ENCODE measurements at places on chromosomes 13 and 19.

DNA sequence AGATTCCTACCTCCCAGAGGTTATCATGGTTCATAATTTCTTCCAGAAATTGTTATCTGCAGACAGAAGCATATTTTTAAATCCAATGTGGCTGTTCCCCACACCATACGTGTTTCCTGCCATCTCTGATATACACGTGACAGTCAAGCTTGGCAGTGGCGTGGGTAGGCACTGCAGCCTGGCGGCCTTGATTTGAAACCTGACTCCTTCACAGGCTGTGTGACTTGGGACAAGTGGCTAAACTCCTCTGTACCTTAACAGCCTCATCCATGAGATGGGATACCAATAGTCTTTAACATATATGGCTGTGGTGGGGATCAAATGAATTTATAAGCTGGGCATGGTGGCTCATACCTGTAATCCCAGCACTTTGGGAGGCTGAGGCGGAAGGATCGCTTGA lies 33.2 kb downstream of the DPF1 start:
- no peak for DNase-seq

DNA sequence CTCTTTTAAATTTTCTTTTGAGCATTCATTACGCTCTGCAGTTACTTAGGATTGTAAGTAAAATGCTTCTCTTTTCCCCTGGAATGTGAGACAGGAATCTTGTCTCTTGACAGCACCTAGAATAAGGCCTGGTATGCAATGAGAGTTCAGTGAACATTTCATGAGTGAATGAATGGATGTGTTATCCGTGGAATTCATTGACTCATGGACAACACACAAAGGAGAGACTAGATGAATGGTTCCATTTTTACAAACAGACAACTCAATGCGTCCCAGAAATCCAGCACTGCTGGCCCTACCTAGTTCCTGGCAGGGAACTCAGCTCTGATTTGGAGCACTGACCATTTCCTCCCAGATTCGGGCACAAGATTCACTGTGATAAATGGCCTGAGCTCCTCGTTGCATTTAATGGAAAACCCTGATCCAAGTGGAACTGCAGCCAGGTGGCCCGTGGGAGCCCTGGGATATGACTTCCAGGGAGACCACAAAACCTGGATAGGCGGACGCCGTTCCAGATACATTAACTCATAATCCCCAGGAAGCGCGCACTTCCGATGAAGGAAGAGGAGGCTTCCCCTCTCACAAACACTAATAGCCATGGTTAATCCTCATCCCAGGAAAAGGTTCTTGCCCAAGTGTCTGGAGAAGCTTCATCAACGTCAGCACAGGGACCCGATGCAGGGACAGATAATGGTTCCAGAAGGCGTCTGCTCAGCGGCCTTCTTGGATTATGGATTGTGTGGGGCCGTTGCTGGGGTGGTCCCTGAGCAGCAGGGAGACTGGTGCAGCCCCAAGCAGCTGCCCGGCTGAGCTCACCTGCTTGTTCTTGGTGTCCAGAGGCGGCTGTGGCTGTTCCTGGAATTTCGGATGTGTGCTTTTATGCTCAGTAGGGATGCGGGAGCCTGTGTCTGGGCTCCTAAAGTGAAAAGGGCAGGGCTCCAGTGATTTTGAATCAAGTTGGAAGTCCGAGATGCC lies 211.1 kb upstream of the TSHZ3 start:
- DNase-seq: no peak

- DNase-seq: no peak
Measured at GRCh38 chr19:33799476-33799875, 2.8 kb downstream of the KCTD15 start.

DNA sequence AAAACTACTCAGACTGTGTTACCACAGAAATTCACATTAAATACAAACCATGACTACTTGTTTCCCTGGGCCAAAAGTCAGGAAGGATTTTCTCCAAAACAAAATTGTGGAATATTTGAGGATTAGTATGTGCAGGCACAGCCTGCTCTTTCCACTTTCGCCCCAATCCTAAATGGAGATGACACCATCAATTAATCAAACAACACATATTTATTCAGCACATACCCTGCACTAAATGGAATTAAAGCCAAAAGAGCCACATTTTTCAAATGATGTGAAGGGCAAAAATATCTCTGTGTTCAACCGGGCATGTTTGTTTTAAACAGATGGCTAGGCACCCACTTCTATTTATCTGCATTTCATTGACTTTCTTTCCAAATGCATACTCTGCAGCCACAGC lies 523.1 kb downstream of the DCT start:
- DNase-seq: no peak

DNA sequence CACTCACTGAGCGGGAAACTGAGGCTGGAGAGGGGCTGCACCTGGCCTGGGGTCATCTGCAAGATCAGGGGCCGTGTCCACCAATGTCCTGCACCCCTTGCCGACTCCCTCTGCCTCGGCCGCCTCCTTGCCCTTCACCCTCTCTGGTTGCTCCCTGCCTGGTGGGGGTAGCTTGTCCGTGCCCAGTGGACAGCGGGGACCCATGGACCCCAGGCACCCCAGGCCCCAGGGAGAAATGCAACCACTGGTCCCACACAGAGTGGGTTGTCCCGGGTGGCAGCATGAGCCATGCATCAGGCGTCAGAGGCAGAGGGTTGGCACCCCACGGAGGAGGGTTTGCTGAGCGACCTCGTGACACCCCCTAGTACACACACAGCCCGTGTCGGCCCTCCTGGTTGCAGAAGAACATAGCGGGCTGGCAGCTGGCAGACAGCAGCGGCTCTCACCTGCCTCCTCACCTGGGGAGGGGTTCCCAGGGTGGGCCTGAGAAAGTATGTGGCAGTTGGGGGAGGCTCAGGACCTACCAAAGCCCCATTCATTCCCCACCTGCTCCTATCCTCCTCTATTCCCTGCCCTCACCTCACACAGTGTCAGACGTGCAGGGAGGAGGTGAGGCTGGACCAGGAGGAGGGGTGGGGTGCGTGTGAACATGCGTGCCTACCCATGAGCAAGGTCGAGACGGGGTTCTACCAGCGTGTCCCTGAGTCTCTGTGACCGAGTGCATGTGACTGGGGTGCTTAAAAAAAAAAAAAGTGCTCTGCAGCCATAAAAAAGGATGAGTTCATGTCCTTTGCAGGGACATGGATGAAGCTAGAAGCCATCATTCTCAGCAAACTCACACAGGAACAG lies 8.7 kb downstream of the ADAMTSL5 start:
- no peak for DNase-seq

GRCh38 chr13:67106502-67107057 lies 123.6 kb downstream of the PCDH9 start:
- no peak for DNase-seq

GRCh38 chr13:112928972-112929782 lies 39.8 kb upstream of the MCF2L start:
- no peak for DNase-seq

DNA sequence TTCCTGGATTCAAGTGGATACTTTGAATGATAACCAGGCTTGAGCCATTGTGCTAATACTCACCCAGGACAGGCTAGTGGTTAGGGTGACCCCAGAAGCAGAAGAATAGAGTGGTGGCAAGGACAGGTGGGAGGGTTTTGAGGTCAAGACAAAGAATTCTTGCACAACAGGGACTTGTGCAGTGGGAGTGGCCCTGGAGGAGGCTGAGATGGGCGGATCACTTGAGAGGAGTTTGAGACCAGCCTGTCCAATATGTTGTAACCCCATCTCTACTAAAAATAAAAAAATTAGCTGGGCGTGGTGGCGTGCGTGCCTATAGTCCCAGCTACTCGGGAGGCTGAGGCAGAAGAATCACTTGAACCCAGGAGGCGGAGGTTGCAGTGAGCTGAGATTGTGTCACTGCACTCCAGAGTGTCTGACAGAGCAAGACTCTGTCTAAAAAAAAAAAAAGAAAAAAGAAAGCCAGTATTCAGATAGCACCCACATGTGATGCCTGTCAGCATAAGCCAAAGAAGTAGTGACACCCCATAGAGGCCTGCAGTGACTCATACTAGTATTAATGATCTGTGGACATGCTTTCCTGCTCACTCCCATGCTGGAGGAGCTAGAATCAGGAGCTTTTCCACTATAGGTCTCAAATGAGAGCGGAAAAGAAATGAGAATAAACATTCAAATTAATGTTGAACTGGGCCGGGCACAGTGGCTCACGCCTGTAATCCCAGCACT lies 78.7 kb downstream of the RNF17 start:
- no peak for DNase-seq

DNA sequence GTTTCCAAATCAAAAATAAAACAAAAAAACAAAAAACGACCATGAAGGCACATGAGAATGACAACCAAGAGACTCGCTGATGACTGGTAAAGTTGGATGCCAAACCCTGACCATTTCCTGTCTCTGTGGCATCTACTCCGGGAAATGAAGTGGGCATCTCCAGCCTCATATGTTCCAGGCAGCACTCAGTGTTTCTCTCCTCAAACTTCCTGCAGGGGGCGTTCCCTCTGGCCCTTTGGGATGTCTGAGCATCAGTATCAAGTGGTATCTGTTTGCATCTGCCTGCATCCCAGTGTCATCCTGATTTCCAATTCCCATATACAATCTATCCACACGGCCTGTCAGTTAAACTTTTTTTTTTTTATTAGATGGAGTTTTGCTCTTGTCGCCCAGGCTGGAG lies 9.8 kb upstream of the SIGLEC12 start:
- DNase-seq: peak; percentile 45

- no peak for DNase-seq
Measured at GRCh38 chr13:69202996-69203395, 904.6 kb upstream of the ATXN8OS start.

DNA sequence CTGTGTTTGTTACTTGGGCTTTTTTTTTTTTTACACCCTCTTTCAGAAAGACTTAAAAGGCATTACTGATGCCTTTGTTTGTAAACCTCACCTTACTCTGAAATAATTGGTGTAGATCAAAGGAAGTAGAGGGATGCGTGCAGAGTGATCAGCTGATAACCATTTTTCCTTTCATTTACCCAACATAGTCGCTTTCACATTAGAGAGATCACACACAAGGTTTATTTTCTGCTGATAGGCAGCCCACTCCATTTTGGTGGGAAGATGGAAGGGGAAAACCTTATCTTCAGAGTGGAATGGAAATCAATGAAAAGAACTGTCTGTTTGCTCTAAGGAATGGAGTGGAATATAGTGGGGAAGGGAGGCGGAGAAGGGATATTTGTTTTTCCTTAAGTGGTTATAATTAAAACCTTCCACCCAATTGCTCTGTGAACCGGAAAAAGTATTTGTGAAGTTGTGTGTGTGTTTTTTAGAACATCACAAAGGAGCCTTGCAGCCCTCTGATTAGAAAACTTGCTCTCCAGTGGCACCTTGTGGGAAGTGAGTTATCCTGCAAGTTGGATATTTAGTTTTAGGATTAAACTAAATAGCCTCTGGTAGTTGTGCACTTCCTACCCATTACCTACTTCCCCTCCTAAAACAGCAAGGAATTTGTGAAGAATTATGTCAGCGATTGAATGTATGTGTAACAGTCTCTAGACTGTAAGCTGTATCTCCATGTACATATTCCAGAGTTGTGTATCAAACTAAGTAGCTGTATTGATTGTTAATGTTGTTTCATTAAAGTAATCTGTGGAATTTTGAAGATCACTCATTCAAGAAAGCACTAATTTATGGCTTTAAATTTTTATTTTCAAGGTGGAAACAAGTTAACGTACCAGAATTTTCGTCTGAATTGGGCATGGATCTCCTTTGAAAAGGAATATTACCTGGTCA lies 76.8 kb downstream of the FREM2 start:
- DNase-seq: no peak

GRCh38 chr19:1901940-1902404 lies 3.2 kb upstream of the ADAT3 start:
- no peak for DNase-seq

- DNase-seq: no peak
Measured at GRCh38 chr19:51219307-51219706, 5.6 kb upstream of the CD33 start.

DNA sequence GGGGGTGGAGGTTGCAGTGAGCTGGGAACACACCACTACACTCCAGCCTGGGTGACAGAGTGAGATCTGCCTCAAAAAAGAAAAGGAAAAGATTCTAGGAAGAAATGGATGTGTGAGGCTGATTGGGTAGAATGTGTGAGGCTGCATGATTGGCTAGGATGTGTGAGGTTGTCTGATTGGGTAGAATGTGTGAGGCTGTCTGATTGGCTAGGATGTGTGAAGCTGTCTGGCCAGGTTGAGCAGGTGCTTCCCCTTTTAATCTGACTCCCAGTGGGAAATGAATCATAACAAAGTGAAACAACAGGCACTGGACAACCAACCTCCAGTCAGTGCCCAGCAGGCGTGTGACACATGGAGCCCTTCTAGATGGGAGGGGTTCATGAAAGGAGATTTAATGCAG lies 14.7 kb downstream of the C13orf46 start:
- no peak for DNase-seq

- no peak for DNase-seq
Measured at GRCh38 chr13:83752141-83752540, 130.1 kb downstream of the SLITRK1 start.

DNA sequence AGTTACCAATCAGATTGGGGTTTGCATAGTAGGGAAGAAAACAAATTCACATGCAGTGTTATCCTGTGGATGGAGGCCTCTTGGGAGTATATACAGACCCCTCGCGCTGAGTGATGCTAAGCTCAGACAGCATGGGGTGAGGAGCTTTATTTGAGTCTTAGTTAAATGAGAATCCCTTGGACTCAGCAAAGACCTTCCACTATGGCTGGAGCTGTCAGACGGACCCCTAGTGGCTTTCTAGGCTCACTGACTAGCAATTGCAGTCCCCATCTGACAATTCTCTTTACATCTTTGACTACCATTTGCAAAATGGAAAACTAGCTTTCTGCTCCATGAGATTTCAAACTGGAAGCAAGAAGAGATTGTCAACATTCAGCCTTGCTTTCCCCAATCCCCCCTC lies 90.4 kb downstream of the STOML3 start:
- DNase-seq: no peak

DNA sequence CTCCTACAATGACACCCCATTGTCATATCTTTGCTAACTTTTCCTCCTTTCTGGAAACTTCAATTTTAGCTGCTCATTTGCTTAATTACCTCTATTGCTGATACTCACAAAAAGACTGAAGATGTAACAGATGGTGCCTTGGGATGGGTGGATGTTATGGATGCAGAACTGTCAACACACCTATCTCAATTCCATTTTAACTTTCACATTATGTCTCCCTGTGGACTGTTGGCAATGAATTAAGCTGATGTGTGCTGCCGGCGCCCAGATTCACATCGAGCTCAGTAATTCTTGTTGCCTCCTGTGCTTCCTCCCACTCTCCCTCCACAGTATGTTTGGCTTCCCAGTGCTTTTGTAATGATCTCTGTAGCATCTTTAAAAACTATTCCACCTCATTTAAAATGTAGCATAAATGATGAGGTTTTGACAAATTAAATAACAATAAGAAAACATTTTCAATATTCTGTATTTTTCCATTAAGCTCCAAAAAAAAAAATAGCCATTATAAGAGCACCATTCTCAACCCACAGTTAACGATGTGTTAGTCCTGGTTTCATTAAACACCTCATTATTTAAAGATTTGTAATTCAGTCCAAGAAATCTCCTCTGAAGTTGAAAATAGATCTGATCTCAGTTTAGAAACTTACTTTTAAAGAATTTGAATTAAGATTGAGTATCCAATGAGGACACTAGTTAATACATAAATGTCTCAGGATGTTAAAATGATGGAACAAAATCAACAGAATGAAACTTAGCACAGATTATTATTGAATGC lies 99.9 kb upstream of the FAM216B start:
- no peak for DNase-seq
